PC-3 (cell line): ENCODE measurements at places on chromosomes 12 and 14.

DNA sequence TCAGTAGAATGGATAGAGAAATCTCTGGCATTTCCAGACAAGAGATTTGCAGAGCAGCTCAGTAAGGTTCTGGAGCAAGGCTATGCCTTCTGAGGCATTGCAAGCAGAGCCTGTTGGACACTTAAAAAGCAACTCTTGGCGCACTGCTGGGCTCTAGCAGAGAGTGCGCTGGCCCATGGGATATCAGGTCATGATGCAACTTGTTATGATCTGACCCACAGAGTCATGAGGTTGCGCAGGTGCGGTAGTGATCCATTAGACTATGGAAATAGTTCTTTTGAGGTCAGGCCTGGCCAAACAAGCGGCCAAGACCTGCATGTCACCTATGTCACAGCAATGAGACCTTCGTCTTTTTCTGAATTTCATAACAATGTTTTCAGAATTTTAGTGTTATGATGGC lies 168.6 kb downstream of the TMTC3 start:
- DNase-seq, result no peak

GRCh38 chr12:92593734-92594402 lies 108.9 kb upstream of the PLEKHG7 start:
- DNase-seq, result peak; percentile 93

DNA sequence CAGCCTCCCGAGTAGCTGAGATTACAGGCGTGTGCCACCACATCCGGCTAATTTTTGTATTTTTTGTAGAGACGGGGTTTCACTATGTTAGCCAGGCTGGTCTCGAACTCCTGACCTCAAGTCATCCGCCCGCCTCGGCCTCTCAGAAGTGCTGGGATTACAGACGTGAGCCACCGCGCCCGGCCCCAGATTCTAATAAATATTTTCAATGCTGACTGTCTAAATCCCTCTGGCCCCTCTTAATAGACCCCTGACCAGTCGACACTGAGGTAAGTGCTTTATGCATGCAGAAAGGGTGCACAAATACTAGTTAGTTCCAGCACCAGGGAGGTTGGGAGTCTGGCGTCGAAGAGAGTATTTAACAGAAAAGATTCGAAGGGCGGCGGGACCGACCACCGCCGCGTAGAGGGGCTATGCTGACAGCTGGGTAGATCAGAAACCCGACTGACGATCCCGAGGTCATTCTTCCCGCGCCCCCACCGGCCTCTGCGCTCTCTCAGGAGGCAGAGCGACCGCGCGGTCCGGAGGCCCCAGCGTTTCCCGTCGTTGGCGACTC lies 1.1 kb upstream of the SPATS2 start:
- DNase-seq, result no peak

DNA sequence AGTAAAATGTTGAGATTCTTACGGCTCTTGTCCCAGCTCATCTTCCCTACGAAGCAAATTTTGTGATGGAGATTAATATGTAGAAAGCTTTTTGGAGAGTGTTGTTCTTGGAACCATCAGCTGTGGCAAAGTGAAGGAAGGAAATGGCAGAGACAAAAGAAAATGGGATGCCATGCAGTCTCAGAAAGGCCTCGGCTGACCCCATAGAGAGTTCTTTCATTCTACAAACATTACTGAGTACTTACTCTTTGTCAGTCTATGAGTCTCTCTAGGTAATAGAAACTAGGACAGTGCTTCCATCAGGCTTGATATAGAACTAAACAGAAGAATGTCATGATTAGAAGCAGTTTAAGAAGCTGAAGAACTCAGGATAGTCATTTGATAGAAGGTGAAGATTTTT lies 134.1 kb downstream of the PLEKHA5 start:
- DNase-seq, result no peak

GRCh38 chr12:31018106-31018789 lies 55.4 kb upstream of the DDX11 start:
- DNase-seq, result no peak

- no peak for DNase-seq
These were observed 649.9 kb upstream of the FOXG1 start for GRCh38 chr14:28116716-28117115.

- DNase-seq, result peak; percentile 28
These were observed 123.7 kb upstream of the TMTC1 start for GRCh38 chr12:29907461-29907860.

- DNase-seq, result no peak
These were observed 283.8 kb downstream of the PAWR start for GRCh38 chr12:79406993-79407392.

- no peak for DNase-seq
These were observed 1.6 kb downstream of the FGF6 start for GRCh38 chr12:4444031-4444430.

- DNase-seq, result no peak
These were observed 37.3 kb downstream of the PRKCH start for GRCh38 chr14:61358554-61359226.

GRCh38 chr14:24119691-24120090 lies 4.9 kb upstream of the NRL start:
- no peak for DNase-seq

DNA sequence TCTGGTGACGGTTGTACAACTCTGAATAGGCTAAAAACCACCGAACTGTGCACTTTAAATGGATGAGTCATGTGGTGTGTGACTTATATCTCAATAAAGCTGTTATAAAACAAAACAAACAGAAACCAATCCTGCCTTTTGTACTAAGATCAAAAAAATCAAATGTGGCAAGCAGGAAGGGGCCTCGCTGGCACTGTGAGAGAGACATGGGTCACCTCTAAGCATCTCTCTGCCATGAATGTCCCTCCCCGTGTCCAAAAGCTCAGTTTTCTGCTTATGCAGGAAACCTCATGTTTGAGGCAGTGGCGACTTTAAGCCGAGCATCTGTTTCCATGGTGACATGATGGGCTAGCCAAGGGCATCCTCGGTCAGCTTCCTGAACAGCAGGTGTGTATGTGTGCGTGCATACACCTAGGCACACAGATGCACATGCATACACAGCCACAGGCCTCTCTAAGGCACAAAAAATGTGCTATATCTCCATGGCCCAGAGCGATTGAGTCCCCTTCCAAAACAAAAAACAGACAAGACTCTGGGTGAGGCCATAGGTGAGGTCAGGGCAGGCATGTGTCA lies 44.4 kb downstream of the ARL6IP4 start:
- peak; percentile 66 for DNase-seq

DNA sequence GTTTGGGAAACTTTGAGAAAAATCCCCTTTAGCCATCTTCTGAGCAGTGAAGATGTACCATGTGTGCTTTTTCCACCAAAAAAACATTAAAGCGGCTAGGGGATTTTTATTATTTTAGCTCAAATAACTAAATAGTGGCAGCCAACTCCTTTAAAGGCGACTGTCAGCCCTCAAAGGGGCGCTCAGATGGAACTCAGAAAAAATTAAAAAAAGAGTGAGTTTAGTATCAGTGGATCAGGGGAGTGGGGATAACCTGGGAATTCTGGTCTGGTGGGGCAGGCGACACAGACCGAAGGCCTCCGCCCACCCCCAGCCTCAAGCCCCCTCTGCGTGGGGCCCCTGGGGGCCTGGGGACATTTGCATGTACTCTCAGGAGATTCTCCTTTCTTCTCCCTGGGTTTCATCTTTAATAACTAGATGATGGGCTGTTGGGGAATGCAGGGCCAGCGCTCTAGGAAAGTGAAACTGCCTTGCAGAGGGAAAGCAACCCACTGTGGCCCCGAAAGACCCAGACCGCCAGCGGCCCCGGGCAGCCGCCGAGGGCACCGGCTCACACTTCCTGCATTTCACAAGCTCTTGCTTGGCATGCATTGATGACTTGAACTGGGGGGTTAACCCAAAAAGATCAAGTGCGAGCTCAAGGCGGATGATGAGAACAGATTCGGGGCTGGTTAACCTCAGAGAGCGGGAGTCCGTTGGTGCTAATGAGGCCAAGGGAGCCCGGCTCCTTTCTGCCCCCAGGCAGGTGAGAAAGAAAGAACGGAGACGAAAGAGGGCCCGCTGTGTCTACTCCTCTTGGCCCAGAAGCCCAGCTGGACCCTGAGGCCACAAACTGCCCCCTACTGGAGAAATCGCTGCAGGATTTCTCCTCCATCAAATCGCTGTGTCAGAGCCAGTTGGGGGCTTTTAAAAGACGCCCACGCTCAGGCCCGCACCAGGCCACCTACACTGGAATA lies 7.3 kb upstream of the BATF start:
- DNase-seq, result no peak

GRCh38 chr14:21503376-21503775 lies 7.8 kb downstream of the METTL3 start:
- no peak for DNase-seq

DNA sequence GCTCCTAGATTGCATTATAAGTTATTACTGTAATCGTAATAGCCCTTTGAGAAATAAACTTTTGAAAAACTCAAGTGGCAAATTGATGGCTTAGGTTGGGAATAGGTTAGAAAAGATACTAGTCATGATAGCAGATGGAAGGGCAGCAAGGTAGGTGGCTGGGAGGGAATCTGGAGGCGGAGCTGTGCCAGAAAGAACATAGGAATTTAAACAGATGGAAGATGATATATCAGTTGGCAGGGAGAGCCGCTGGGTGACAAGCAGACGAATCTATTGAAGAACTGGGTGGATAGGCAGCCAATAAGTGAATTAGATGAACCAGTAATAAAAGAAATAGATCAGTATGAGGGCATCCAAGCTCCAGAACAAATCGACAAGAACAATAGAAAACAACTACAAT lies 142.1 kb downstream of the CNTN1 start:
- no peak for DNase-seq

DNA sequence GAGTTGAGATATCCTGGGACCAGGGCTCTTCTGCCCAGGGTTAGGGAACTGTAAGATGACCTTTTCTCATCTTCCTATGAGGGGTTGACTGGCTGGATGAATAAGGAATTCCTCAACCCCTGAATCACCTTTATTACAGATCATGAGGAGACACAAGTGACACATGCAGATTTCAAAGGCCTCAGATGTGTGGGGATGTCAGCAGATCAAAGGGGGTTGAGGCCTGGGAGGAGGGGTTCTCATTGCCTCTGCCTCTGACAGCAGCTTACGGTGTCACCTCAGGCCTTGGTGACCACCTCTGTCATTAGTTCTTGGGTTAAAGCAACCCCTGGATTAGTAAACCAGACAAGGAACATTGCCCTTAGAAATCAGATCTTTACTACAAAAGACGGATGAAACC lies 2.1 kb upstream of the KRT72 start:
- DNase-seq, result peak; percentile 26

DNA sequence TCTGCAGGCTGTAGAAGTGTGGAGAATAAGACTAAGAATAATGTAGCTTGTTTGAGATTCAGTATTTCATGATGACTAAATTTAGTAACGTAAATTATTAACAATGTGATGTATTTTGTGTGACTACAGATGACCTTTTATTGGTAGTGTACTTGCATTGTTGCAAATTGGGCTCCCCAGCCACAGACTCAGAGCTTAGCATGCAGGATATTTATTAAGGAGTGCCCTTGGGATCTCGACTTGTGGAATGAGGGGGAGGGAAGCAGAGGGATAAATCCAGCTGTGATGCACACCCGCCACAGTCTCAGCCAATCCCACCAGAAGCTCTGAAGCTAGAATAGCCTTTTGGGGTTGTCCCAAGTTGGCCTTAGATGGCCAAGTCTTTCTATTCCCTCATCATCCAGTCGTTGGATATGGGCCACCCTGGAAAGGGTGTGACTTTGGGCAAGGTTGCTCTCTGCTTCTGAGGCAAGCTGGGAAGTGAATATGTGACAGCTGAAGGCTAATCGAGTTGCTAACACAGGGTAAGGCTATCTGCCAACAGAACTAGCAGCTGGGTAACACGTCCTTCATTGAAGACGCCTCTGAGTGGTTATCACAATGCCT lies 42.1 kb upstream of the USP44 start:
- no peak for DNase-seq

- DNase-seq, result peak; percentile 64
These were observed 396.8 kb downstream of the NUAK1 start for GRCh38 chr12:105741786-105742566.

DNA sequence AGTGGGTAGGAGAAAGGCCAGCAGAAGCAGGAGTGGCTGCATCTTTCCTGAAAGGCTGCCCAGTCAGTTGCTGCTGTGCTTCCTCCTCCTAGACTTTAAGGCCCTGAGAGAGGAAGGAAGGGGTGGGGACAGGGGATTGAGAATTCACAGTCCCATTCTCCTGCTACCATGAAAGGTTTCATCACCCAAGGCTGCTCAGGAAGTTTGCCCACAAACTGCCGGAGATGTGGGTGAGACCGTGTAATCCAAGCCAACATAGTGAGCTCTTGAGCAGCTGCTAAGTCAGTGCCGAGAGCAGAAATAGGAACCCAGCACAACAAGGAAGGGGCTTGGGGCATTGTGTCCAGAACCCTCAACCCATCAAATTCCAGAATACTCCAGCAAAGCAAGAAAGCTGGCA lies at the start of gene CTSG:
Gene CTSG (minus strand): TSS at position 69 of the 400 bp plus-strand sequence. CDS start 27 bp downstream, at position 42.
- DNase-seq, result no peak

DNA sequence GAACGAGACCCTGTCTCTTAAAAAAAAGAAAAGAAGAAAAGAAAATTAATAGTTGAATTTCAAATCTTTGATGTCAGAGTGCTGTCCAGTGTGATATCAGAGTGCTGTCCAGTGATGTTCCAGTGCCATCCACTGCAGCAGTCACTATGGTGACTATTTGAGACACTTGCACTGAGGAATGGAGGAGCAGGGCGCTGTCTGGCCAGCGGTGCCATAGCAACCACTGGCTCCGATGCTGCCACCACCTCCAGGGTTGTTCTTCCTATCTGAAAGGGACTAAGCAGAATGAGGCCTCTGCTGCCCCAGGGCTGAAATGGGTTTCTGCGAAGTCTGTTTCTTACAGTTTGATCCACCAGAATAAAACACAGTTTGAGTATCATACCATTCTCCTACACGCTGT lies 272.9 kb downstream of the NUAK1 start:
- no peak for DNase-seq

- DNase-seq, result peak; percentile 34
These were observed 32.9 kb upstream of the EEA1 start for GRCh38 chr12:92961949-92962348.
